NCI-H460 (cell line): ENCODE measurements at places on chromosomes 4 and X.

GRCh38 chr4:18440527-18441202 lies 419.1 kb upstream of the LCORL start:
- DNase-seq: no peak

- no peak for DNase-seq
These were observed 89.2 kb downstream of the ZNF330 start for GRCh38 chr4:141309874-141310273.

DNA sequence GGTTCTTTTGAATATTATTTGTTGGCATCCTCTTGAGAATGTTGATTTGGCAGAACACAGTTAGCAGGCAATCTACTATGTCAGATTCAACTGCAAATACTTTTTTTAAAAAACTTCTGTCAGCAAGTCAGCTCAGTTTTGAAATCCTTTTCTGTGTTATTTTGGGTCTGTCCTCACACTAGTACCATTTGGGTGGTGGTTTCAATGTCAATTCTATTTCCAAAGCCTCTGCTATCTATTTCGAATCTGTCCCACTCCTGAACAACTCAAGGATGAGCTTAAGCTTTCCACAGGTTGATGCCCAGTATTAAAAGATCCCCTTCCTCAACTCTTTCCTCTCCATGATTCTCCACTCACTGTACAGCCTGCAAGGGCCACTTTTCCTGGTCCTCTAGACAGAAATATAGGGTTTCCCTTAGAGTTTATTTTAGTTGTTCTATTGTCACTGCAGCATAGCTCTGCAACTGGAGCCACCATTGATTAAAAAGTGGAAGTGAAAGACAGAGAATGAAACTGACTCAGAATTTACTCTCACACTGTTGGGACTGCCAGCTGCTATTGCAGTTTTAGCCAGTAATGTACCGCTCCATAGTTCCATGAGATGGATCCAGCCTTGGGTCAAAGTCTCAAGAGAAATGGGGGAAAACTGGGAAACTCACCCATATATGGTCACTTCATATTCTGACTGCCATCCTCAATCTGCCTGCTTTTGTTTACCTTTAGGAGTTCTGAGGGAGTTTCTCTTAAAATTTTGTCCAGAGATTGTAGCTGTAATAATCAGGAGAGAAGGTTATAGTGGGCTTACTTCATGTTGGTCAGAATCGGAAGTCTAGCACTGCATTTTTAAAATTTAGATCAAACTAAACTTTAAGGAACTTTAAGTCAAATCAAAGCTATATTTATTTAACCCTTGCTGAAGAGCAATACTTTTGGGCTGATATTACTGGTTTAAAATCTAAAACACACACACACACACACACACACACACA lies 14.6 kb downstream of the HDX start:
- DNase-seq: no peak

DNA sequence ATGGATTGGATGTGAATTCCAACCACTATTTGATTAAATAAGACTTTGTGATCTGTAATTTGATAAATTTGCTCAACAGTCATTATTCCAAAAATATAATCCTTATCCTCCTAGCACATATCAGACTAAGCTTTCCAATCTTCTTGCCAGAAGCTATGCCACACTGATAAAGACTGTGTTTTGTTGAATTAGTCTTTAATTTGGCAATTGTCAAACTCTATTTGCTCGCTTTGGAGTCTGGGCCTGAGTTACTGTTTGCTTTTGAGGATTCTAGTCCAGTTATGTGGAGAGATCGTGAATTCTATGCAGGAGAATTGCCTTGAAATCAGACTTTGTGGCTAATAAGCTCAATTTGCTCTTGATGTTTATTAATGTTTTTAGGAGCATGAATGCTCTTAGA lies 10.9 kb upstream of the RNF150 start:
- no peak for DNase-seq

- DNase-seq: no peak
These were observed 7.8 kb upstream of the TMPRSS11D start for GRCh38 chr4:67891645-67892044.
